ENCODE measurements at places on chromosomes 11 and 22.

DNA sequence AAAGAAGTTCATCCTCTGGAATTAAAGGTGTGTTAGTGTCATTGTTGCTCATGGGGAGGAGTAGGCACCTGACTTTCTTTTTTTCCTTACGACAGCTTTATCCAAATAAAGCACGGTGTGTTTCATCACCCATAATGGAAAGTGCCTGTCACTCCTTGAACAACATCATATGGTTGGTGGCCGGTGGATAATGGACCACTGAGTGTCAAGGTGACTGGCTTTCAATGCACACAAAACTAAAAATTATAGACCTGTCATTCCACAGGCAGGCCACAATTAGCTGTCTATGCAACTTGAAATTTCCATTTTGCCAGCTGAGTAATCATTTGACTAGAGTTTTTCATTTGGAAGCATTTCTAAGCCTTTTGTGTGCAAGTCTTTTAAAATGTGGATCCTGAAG lies 45.0 kb upstream of the MPPED2 start:
- DNase-seq: no peak

- DNase-seq: no peak
These were observed 715.9 kb upstream of the API5 start for GRCh38 chr11:42595876-42596275.

GRCh38 chr11:102138223-102138622 lies 28.0 kb downstream of the YAP1 start:
- DNase-seq: no peak

DNA sequence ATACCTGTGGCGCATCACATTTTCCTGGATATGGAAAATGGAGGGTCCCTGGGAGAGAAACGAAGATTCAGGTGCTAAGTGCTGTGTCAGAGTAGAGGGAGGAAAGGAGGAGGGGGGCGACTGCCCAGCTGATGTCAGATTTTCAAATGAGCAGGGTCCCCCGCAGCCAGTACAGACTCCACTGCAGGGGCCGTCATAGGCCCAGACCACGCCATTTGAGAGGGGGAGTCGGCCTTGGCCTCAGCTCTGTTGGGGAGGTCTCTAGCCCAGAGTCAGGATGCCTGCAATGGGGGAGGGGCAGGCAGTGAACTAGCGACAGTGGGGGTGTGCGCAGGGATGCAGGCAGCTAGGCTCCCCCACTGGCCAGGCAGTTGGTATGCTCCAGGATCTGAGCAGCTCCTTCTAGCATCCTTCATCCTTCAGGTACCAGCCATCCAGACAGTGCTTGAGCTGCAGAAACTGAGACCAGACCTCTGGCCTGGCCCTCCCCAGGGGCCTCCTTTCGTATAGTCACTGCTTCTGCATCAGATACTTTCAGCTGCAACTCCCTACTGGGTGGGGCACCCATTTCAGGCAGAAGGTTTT lies at the start of the genes BSCL2 and GNG3:
BSCL2 (minus strand) TSS at position 148 of the 585 bp plus-strand sequence. CDS start 229 bp downstream, outside the sequence.
GNG3 (plus strand) TSS at position 400 of the 585 bp plus-strand sequence. CDS start 620 bp downstream, outside the sequence.
- DNase-seq: no peak

GRCh38 chr11:95517453-95517852 lies 272.1 kb downstream of the FAM76B start:
- DNase-seq: no peak

DNA sequence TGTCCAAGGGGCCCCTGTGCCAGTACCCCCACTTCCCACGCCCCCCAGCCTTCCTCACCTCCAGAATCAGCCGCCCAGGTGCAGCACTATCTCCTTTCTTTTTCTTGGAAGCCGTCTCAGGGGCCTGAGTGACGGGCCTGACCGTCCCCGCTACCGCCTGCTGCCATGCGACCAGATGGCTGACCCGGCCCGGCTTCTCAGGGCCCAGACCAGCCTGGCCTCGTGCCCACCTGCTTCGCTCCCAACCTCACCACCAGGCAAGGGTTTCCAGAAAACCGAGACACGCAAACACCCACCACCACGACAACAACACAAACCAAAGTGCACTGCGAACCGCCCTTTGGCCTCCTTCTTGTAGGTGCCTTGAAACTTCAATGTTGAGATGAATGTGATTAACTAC lies 39.1 kb downstream of the MACROD1 start:
- DNase-seq: no peak

GRCh38 chr11:61885166-61885778 lies 6.1 kb downstream of the FADS3 start:
- DNase-seq: no peak
